COR-L47 (cell line): ENCODE measurements at places on chromosomes 1 and 21.

DNA sequence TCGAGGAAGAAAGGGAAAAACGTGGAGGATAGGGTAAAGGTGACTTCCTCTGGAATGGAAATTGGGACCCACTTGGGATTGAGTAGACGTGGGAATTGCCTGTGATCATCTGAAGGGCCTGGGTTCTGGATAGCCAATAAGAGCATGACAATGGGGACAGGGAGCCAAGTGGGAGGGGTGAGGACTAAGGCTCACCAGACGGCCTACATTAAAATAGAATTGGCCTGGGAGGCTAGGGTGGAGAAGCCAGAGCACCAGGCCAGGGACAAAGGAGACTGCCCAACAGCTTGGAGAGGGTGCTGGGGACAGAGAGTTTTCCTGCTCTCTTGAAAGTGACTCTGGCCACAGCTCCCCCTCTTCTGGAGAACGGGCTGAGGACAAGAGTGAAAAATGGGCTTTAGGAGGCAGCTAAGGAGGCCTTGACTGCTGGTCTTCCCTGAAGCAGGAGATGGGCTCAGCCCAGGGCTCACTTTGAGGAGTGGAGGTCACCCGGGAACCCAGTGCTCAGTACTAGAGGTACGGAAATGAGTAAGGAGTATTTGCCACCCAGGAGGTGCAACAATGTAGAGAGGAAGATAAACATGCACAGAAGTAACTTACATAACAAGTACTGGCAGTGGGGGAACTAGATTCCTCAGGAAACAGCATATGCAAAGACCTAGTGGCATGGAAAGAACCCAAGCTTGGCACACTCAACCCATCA is 18.8 kb downstream of the INKA2 start:
- no peak for DNase-seq

DNA sequence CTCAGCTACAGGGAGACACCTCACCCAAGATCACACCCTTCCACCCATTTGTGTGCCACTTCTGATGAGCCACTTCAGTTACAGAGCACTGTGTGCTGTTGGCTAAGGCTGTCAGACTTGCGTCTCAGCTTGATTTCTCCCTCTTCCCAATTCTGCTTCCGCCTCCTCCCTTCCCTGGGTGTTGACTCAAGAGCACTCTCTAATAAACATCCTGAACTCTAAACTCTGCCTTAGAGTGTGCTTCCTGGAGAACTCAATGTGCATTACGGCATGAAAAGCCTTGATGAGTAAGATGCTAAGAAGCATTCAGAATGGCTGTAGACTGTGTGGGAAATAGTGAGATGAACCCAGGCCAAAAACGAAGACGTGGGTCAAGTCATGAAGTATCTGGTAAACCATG is 54.9 kb upstream of the S1PR1 start:
- DNase-seq, result no peak

GRCh38 chr21:42809577-42810475 is 69.5 kb downstream of the WDR4 start:
- no peak for DNase-seq

DNA sequence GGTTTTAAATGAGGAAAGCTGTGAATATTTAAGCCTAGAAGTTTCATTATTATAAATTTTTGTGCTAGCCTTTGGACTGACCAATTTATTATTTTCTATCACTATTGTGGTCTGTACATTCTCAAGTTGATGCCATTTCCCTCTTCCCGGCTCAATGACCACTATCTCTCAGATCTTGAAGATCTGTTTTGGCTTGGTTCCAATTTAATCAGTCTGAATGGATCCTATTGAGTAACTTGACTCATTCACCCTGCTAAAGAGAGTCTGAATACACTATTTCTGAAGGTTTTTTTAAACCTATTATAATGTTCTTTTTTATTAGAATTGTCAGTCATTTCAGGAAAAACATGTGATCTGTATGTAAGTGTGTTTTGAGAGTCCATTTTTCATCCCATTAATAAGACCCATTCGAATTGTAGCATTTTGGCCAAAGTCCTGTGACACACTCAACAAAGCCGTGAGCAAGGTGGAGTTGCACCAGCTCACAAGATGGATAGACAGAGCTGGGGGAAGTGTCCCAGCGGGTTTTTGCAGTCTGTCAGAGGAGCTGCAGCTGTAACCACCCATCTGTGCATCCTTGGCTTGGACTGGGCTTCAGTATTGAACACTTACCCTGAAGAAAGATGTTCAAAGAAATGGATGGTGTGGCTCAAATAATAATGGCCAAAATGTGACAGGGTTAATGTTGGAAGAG is 145.6 kb downstream of the NFIA start:
- DNase-seq, result no peak

- DNase-seq, result peak; percentile 35
These were observed 71.6 kb upstream of the RUNX1 start for GRCh38 chr21:35120631-35121180.

- no peak for DNase-seq
These were observed 38.8 kb upstream of the HAO2 start for GRCh38 chr1:119329541-119330461.

DNA sequence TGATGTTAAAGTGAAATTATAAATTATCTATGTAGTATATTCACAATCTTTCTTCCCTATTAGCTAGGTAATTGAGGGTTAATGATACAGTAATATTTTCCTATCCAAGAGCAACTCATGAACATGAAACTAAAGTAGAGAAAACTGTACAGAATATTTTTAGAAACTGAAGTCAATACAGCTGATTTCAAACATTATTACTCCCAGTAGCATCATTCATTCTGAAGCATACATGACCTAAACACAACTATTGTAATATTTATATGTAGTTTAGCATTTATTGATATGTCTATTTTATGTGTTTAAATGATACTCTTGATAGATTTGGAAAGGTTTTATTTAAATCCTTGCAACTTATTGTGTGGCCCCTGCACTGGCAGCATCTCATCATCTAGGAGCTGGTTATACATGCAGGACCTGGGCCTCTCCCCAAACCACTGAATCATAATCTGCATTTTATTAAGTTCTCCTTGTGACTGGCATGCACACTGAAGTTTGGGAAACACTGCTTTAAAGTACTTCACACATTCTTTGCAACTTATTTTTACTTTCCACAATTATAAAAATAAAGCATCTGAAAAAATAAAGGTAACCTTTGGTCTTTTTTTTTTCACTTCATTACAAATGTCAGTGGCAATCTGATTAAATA is 199.9 kb downstream of the LRRC40 start:
- DNase-seq, result no peak

DNA sequence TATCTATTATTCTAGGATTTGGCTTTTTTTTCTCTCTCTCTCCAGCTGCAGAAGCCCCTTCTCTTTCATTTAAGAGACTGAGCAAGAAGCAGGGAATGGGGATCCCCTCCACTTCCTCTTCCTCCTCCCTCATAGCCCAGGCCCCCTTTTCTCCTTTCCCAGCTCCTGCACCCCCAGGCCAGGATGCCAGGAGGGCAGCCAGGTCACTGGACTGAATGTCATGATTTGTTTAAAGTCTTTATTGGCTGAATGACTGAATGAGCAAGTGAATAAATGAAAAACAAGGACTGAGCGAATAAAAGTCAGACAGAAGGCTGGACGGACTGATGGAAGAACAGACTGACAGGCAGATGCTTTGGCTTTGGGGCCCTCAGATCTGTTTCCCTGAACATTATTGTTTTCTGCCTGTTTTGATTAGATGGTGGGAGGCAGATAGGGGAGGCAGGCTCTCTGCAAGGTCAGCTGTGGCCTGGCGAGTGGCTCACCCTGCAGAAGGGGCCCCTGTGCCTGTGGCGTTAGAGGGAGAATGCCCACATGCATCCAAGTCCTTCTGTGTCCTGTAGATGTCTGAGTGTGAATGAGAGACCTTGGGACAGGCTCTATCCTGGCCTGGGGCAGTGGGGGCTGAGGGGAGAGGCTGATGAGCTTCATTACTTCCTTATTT is 20.3 kb upstream of the ADGRB2 start:
- no peak for DNase-seq

DNA sequence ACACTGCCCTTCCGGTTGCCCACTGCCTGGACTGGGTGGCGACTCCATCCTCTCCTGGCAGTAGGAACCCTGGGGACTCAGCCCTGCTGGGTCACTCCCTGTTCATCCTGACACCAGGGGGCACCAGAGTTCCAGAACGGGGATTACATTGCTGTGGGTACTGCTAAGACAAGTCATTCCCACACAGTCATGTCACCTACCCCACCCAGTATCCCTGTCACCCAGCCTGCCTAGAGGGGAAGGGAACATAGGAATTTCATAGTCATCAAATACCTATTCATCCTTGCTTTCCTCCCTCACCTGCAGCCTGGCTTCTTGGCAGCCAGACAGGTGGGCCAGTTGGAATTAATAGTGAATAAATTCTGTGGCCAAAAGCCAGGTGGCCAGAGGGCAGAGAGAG is 9.8 kb upstream of the SFN start:
- peak; percentile 66 for DNase-seq

GRCh38 chr1:97412166-97412565 is 508.7 kb downstream of the DPYD start:
- no peak for DNase-seq

GRCh38 chr1:19852036-19852435 is 30.2 kb upstream of the OTUD3 start:
- no peak for DNase-seq

DNA sequence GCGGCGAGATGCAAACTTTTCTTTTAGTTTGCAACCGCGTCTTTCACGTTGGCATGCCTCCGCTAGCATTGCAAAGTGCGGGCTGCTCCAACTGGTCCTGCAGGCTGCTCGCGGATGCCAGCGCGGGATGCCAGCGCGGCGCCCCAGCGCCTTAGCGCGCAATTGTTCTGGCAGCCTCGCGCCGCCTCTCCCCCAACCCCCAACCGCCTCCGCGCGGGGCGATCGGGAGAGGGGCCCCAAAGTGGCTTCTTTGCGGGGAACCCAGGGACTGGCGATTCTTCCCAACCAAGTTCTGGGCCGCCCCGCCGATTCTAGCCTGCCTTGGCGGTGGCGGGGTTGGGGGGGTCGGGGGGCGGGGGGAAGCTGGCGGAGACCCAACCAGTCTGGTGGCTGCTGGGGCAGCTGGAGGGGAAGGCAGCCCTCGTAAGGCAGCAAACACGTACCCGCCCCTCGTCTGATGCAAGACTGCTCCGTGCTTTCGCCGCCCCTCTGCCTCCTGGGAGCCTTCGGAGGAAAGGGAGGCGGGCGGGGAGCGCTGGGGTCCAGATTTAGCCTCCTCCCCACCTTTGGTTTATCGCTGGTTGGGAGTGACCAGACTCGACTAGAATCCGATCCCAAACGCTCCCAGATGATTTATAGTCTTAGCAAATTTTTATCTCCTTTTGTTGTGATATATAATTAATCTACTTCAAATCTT is 756 bp downstream of the PHGDH start:
- DNase-seq, result peak; percentile 75

- no peak for DNase-seq
These were observed 17.5 kb downstream of the CCT3 start for GRCh38 chr1:156320560-156320959.

GRCh38 chr1:155063550-155064110 is at the start of gene EFNA4:
EFNA4 (plus strand) TSS chr1:155063740; CDS start chr1:155063824, 84 bp downstream.
- DNase-seq, result peak; percentile 44
